A673 (cell line): ENCODE measurements at places on chromosomes 16 and 17. TPM values are rescaled to one million over a fixed set of nuclear protein-coding genes. Genes with fewer than 3 reads are reported as not detected.

DNA sequence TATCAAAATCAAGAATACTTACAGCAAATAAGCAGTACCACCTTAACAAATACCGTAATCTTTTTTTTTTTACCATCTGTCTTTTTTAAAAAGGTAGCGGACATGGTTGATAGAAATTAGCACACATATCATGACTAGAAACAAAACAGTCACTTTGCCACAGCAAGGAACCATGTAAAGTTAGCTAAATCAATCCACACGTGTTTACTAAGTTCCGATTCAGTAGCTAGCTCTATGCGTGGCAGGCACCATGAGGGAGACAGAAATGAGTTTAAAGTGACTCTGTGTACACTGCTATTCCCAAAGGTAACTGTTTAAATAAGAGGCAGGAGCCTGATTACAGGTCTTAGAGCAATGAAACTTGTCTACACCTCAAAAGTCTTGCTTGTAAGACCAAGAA, 108.6 kb downstream of the XYLT1 start:
- H3K27ac ChIP-seq, result no peak overlapping the region
- H3K4me1 ChIP-seq, result no peaks in the 10 kb centered on the region
- H3K4me3 ChIP-seq, result no peak overlapping the region
- H3K27me3 ChIP-seq, result no peaks in the 10 kb centered on the region
- no peak for DNase-seq

- DNase-seq, result no peak
- H3K4me1 ChIP-seq, result no peaks in the 10 kb centered on the region
- H3K36me3 ChIP-seq, result no peaks in the 10 kb centered on the region
Measured at GRCh38 chr16:84844049-84844350, 24.2 kb downstream of the CRISPLD2 start.

GRCh38 chr16:22073350-22073749, 19.0 kb upstream of the VWA3A start:
- no peaks in the 10 kb centered on the region for H3K4me1 ChIP-seq
- no peaks in the 10 kb centered on the region for H3K36me3 ChIP-seq
- H3K4me3 ChIP-seq, result no peak overlapping the region
- no peak for DNase-seq
- no peaks in the 10 kb centered on the region for H3K27me3 ChIP-seq

- peaks cover 4% of the 10 kb centered on the region for H3K4me1 ChIP-seq
- no peaks in the 10 kb centered on the region for H3K27me3 ChIP-seq
- H3K4me3 ChIP-seq, result no peak overlapping the region
Measured at GRCh38 chr17:66789961-66790437, 44.9 kb upstream of the CACNG5 start.

DNA sequence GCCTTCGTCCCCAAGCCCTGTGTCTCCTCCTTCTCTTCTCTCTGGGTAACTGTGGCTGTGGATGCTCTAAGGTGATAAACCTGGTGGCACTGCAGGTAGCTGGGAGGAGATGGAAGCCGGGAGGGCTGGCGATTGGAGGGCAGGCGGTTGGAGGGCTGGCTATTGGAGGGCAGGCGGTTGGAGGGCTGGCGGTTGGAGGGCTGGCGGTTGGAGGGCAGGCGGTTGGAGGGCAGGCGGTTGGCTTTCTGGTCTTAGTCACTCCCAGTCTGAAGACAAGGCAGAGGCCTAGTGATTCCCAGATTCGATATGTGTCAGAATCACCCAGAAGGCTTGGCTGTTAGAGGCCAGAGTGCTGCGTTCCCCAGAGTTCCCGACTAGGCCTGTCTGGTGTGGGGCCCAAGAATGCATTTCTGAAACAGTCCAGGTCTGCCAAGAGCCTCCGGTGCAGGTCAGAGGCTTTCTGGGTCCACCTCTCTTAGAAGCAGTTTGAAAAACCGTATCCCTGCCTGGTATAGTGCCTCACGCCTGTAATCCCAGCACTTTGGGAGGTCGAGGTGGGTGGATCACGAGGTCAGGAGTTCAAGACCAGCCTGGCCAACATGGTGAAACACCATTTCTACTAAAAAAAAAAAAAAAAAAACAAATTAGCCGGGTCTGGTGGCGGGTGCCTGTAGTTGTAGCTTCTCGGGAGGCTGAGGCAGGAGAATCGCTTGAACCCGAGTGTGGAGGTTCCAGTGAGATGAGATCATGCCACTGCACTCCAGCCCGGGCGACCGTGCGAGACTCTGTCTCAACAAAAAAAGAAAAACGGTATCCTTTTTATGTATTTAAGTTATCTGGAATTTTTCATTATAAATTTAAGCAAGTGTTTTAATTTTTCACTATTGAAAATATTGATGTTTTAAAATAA, 59.7 kb downstream of the WDR45B start:
- peaks cover 44% of the 10 kb centered on the region for H3K36me3 ChIP-seq
- H3K27me3 ChIP-seq, result no peaks in the 10 kb centered on the region
- no peak overlapping the region for H3K4me3 ChIP-seq
- H3K27ac ChIP-seq, result no peak overlapping the region
- peaks cover 6% of the 10 kb centered on the region for H3K4me1 ChIP-seq

- no peaks in the 10 kb centered on the region for H3K36me3 ChIP-seq
- H3K4me3 ChIP-seq, result no peak overlapping the region
- no peak for DNase-seq
- no peak overlapping the region for H3K27ac ChIP-seq
- H3K27me3 ChIP-seq, result no peaks in the 10 kb centered on the region
Measured at GRCh38 chr17:18962494-18962815, 10.5 kb downstream of the SLC5A10 start.

DNA sequence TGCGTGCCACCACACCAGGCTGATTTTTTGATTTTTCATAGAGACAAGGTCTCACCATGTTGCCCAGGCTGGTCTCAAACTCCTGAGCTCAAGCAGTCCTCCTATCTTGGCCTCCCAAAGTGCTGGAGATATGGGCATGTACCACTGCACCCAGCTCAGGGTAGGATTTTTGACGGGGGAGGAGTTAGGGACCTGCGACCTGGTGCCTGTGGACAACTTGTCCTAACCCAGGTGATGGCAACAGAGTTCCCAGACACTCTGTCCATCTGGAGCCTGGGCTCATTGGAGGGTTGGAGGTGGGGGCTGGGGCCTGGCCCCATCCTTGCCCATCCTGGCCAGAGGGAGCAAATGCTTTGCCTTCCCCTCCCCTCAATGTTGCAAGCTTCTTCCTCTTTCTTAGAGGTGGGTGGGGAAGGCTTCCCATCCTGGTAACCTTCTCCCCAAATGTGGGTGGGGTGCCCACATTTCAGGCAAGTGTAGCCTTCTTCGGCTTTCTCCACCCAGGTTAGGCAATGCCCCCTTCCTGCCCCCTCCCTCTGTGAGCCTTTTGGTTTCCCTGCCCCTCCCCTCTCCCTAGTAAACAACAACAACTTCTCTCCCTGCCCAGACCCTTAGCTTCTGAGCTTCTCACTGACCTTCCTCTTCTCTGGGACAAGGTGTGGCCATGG, 24.9 kb downstream of the RARA start:
- no peak for DNase-seq
- H3K4me1 ChIP-seq, result peaks cover 4% of the 10 kb centered on the region
- no peaks in the 10 kb centered on the region for H3K36me3 ChIP-seq
- H3K4me3 ChIP-seq, result no peak overlapping the region

DNA sequence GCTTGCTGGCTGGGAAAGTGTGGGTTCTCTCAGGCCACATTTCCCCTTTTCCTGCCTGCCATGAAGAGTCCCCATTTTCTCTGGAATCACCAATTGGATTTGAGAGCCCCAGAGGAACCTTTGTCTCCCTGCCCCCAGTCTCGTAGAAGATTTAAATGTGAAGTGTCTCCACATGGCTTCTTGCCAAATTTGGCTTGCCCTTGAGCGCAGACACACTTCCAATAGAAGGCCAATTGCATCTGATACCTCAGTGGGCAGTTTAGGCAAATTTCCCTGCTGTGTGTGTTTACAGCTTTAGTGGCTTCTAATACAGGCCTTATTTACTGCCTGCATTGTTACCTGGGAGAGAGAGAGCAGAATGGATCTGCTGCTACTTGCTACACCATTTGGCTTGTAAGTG, 29.7 kb downstream of the CDK5R1 start:
- H3K4me3 ChIP-seq, result no peak overlapping the region
- no peaks in the 10 kb centered on the region for H3K27me3 ChIP-seq
- peaks cover 7% of the 10 kb centered on the region for H3K4me1 ChIP-seq
- H3K36me3 ChIP-seq, result no peaks in the 10 kb centered on the region
- DNase-seq, result no peak

GRCh38 chr16:12611916-12612597, 191.6 kb downstream of the CPPED1 start:
- H3K4me1 ChIP-seq, result no peaks in the 10 kb centered on the region
- H3K27me3 ChIP-seq, result no peaks in the 10 kb centered on the region
- H3K27ac ChIP-seq, result no peak overlapping the region
- no peaks in the 10 kb centered on the region for H3K36me3 ChIP-seq

GRCh38 chr17:56815711-56816110, 18.0 kb downstream of the C17orf67 start:
- DNase-seq, result no peak
- H3K4me3 ChIP-seq, result no peak overlapping the region
- no peak overlapping the region for H3K27ac ChIP-seq
- no peaks in the 10 kb centered on the region for H3K27me3 ChIP-seq
- no peaks in the 10 kb centered on the region for H3K36me3 ChIP-seq

GRCh38 chr17:48542698-48543106, 2.2 kb downstream of the HOXB2 start:
- peak overlapping the region; percentile 95 for H3K27ac ChIP-seq
- H3K4me1 ChIP-seq, result peaks cover 32% of the 10 kb centered on the region
- peaks cover 5% of the 10 kb centered on the region for H3K36me3 ChIP-seq
- no peak for DNase-seq
- no peaks in the 10 kb centered on the region for H3K27me3 ChIP-seq
- peak overlapping the region; percentile 85 for H3K4me3 ChIP-seq

- H3K27me3 ChIP-seq, result no peaks in the 10 kb centered on the region
- no peak overlapping the region for H3K4me3 ChIP-seq
- no peak overlapping the region for H3K27ac ChIP-seq
- no peak for DNase-seq
- no peaks in the 10 kb centered on the region for H3K36me3 ChIP-seq
Measured at GRCh38 chr16:69100071-69100691, 5.3 kb upstream of the HAS3 start.

DNA sequence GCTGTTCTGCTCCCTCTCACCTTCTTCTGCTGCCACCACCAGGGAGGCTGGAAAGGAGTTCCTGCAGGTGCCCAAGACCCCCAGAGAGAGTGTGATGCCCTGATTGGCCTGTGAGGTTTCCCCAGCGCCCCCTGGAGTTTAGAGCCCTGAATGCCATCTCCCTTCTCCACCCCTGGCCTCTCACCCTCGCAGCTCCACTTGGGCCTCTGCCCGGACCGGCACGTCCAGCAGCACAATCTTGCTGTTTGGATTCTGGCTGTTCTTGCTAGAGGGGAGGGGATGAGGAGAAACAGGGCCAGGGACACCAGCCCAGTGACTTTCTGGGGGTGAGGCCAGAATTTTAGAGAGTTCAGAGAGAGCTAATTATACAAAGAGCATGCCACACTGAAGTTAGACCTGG, 12.5 kb upstream of the FAM171A2 start:
- H3K4me3 ChIP-seq, result no peak overlapping the region
- DNase-seq, result peak; percentile 23
- no peak overlapping the region for H3K27ac ChIP-seq
- H3K4me1 ChIP-seq, result no peaks in the 10 kb centered on the region
- H3K36me3 ChIP-seq, result no peaks in the 10 kb centered on the region
- H3K27me3 ChIP-seq, result no peaks in the 10 kb centered on the region

- no peak overlapping the region for H3K27ac ChIP-seq
- DNase-seq, result peak; percentile 42
- no peak overlapping the region for H3K4me3 ChIP-seq
- H3K4me1 ChIP-seq, result peaks cover 5% of the 10 kb centered on the region
Measured at GRCh38 chr16:87930456-87930855, 5.9 kb downstream of the CA5A start.

GRCh38 chr16:57577691-57578224, 35.3 kb downstream of the ADGRG5 start:
- H3K4me3 ChIP-seq, result no peak overlapping the region
- H3K27me3 ChIP-seq, result no peaks in the 10 kb centered on the region
- no peaks in the 10 kb centered on the region for H3K36me3 ChIP-seq
- no peaks in the 10 kb centered on the region for H3K4me1 ChIP-seq
- H3K27ac ChIP-seq, result no peak overlapping the region

- peak; percentile 21 for DNase-seq
- H3K27me3 ChIP-seq, result no peaks in the 10 kb centered on the region
- H3K4me1 ChIP-seq, result no peaks in the 10 kb centered on the region
- H3K4me3 ChIP-seq, result no peak overlapping the region
- H3K27ac ChIP-seq, result no peak overlapping the region
Measured at GRCh38 chr16:81551151-81551808, 106.7 kb downstream of the CMIP start.

DNA sequence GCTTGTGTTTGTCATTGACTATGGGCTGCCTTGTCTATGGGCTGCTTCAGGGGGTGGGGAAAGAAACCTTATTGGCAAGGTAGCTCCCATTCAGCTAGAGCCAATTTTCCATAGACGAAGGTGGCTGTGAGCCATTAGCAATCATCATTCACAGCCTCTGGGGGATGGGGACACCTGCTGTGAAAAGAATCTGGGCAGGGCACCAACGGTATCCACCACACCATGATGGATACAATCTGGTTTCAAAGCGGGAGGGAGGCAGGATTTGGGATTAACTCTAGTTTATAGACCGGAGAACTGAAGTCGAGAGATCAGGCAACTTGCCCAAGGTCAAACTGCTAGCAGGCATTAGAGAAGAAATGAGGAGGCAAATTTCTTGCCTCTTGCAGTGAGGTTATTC, 182.3 kb downstream of the SHISA9 start:
- no peaks in the 10 kb centered on the region for H3K4me1 ChIP-seq
- no peak overlapping the region for H3K4me3 ChIP-seq
- DNase-seq, result no peak
- no peaks in the 10 kb centered on the region for H3K27me3 ChIP-seq

- H3K4me3 ChIP-seq, result no peak overlapping the region
- no peaks in the 10 kb centered on the region for H3K27me3 ChIP-seq
- no peak for DNase-seq
- H3K4me1 ChIP-seq, result no peaks in the 10 kb centered on the region
Measured at GRCh38 chr17:32722733-32723132, 154.2 kb downstream of the MYO1D start.

DNA sequence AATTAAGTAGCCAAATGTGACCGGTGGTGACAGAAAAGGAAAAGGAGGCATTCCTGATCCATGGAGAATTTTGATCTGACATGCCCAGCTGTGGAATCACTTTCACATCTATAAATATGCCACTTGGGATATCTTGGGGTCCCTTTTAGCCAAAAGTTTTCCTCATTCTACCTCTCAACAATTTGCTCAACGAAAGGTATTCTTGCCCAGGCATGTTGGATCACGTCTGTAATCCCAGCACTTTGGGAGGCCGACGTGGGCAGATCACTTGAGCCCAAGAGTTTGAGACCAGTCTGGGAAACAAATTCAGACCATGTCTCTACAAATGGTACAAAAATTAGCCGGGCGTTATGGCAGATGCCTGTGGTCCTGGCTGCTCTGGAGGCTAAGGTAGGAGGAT, 24.3 kb downstream of the LITAF start:
- DNase-seq, result no peak
- no peaks in the 10 kb centered on the region for H3K36me3 ChIP-seq
- H3K4me1 ChIP-seq, result no peaks in the 10 kb centered on the region

Gene DPEP2
- not detected in 2 replicates for total RNA-seq

Gene NATD1
- total RNA-seq, result 0.75 and 2.3 TPM in 2 replicates

Gene CACNG1
- total RNA-seq, result not detected in 2 replicates

Gene DOC2A
- 3.2 and 5.4 TPM in 2 replicates for total RNA-seq

Gene MT1H
- 2.4 TPM in 1 of 2 replicates, not detected in the other for total RNA-seq

Gene GIT1
- 120 and 125 TPM in 2 replicates for total RNA-seq

Gene FOXO3B
- 10.3 and 11.1 TPM in 2 replicates for total RNA-seq

Gene KRTAP4-4
- not detected in 2 replicates for total RNA-seq

Gene GJD3
- not detected in 2 replicates for total RNA-seq

Gene TRIM25
- 54.7 and 58.0 TPM in 2 replicates for total RNA-seq

Gene RSPRY1
- total RNA-seq, result 45.6 and 47.6 TPM in 2 replicates

Gene ODAD4
- total RNA-seq, result 0.97 and 1.8 TPM in 2 replicates

Gene PRKCB
- total RNA-seq, result 158 and 171 TPM in 2 replicates

Gene ACAP1
- 1.1 TPM in 2 replicates for total RNA-seq
